ENCODE measurements at places on chromosomes 3 and 15. TPM values are rescaled to one million over a fixed set of nuclear protein-coding genes. Genes with fewer than 3 reads are reported as not detected.

The TMC3 gene
- not detected for total RNA-seq

The IL5RA gene
- 0.75 TPM for total RNA-seq

DNA sequence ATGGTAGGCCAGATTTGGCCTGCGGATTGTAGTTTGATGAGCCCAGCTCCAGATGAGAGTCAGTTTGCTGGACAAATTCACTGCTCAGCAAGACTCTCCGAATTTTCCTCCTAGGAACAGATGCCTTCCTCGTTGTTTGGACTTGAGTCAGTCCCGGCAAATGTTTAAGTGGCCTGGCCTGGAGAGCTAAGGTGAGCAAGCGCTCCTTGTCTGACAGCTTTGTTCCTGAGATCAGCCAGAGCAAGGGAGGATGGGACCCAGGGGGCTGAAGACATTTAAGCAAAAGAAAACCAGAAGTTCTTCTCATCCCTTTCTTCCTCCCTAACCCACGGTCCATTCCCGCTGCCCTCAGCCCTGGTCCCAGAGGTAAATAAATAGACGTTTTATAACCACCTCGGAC lies 40.3 kb downstream of the POLR2M start:
- no peaks in the 10 kb centered on the region for H3K4me1 ChIP-seq
- no peak overlapping the region for H3K27ac ChIP-seq
- peaks cover 4% of the 10 kb centered on the region for H3K27me3 ChIP-seq
- no peak for DNase-seq

The PRSS50 gene
- 0.10 TPM for total RNA-seq

- H3K27me3 ChIP-seq: peaks cover 7% of the 10 kb centered on the region
- no peaks in the 10 kb centered on the region for H3K4me1 ChIP-seq
- H3K27ac ChIP-seq: no peak overlapping the region
- no peak for DNase-seq
These were observed 171.5 kb downstream of the IL5RA start for GRCh38 chr3:2938711-2939110.

DNA sequence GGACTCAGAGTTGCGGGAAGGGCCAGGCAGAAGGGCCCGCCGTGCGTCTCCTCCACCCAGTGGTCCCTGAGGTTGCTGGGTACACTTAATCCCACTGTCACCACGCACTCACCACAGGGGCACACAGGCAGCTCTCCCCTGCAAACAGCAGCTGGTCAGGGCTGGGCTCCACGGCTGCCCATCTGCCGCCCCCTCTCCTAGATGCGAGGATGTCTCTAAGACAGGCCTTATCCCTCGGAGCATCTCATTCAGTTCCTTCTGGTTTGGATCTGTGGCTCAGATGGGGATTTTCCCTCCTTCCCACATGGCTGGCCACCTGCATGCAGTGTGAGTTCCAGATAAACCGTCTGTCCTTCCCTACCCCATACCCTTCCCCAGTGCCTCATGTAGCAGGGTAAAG lies 26.3 kb downstream of the MRPS11 start:
- no peak overlapping the region for H3K27ac ChIP-seq
- H3K4me3 ChIP-seq: no peak overlapping the region
- H3K27me3 ChIP-seq: no peaks in the 10 kb centered on the region
- no peaks in the 10 kb centered on the region for H3K4me1 ChIP-seq
- DNase-seq: no peak

The HAPLN3 gene
- 7.5 TPM for total RNA-seq

DNA sequence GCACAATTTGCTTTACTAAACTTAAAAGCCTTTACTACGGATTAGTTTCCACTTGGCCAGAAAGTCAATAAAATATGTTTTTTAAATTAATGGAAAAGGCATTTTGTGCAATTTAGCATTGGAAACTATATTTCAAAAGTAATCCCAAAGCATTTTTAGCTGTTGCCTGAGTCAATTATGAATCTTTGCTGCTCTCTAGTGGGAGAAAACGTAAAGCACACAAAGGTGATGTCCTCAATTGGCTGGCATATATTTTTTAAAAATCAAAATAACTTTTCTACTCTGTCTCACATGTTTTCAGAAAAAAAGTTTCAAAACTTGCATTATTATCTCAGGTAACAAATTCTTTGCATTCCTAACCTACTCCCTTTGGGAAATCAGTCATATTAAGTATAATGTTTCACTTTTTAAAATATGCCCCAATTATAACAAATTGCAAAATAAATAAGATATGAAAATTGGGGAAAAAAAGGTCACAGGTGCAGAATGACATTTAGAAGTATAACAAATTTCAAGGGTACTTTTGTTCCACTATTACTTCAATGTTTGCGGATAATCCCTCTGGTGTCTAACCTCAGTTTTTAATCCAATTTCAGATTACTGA lies 47.2 kb upstream of the TEX55 start:
- no peaks in the 10 kb centered on the region for H3K36me3 ChIP-seq
- no peaks in the 10 kb centered on the region for H3K4me1 ChIP-seq
- H3K4me3 ChIP-seq: no peak overlapping the region
- H3K27ac ChIP-seq: no peak overlapping the region
- H3K27me3 ChIP-seq: no peaks in the 10 kb centered on the region

The GNAT1 gene
- total RNA-seq: not detected

DNA sequence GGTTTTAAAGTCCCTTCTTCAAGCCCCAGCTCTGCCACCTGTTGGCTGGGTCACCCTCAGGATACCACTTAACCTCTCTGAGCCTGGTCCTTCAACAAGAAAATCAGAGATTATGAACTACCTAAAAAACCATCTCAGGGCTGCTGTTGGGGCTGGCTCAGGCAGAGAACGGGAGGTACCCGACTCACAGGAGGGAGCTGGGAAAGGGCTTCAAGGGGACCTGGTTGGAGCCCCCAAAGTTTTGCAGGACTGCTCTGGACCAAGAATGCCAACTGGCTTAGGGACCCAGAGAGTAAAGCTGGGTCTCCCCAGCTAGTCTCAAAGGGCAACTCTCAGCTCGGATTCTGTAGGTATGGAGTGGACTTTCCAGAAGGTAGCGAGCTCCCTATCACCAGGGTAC lies 41.5 kb downstream of the WNT7A start:
- H3K36me3 ChIP-seq: no peaks in the 10 kb centered on the region
- H3K4me1 ChIP-seq: no peaks in the 10 kb centered on the region
- no peak overlapping the region for H3K4me3 ChIP-seq
- no peak overlapping the region for H3K27ac ChIP-seq

GRCh38 chr15:80424381-80424780 lies 20.2 kb downstream of the ARNT2 start:
- H3K4me3 ChIP-seq: no peak overlapping the region
- no peaks in the 10 kb centered on the region for H3K4me1 ChIP-seq
- no peaks in the 10 kb centered on the region for H3K36me3 ChIP-seq
- H3K27me3 ChIP-seq: no peaks in the 10 kb centered on the region
- DNase-seq: no peak
- H3K27ac ChIP-seq: no peak overlapping the region

The SUSD5 gene
- 0.30 TPM for total RNA-seq

DNA sequence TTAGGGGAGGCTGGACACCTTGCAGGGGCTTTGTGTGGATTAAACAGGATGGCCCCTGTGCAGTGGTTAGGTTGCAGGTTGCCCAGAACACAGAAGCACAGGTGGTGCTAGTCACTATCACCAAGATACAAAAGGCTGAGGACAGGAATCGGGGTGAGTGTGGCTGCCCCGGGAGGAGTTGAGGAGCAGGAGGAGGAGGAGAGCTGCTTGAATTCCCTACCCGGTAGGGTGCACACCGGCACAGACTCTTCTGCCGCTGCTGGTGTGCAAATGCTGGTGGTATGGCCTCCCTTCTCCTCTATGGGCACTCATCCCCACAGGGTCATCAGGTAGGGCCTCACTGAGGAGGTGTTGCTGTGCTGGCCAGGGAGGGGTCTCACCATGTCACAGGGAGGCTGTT lies 67.5 kb upstream of the SMAD6 start:
- DNase-seq: no peak
- no peak overlapping the region for H3K27ac ChIP-seq
- H3K4me3 ChIP-seq: no peak overlapping the region
- no peaks in the 10 kb centered on the region for H3K4me1 ChIP-seq

DNA sequence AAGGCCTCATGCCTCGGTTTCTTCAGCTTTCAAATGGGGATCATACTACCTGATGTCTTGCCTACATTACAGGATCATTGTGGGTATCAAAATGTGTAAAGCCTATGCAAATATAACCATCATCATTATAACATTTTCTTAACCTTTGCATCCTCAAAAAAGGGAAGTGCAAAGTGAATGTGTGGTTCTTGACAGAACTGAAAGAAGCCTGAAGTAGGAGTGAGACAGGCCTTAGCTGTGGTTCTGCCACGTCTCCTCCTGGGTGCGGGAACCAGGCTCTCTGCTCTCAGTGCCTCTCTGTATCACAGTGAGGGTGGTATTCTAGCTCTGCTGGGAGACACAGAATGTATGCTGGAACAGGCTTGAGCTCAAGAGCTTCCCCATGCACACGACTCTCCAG lies 316.9 kb upstream of the ICE2 start:
- no peak overlapping the region for H3K27ac ChIP-seq
- no peak overlapping the region for H3K4me3 ChIP-seq
- no peaks in the 10 kb centered on the region for H3K27me3 ChIP-seq
- H3K36me3 ChIP-seq: no peaks in the 10 kb centered on the region
- no peaks in the 10 kb centered on the region for H3K4me1 ChIP-seq
- peak; percentile 21 for DNase-seq

The ROBO2 gene
- not detected for total RNA-seq

The ADCY5 gene
- not detected for total RNA-seq

The SLC24A5 gene
- not detected for total RNA-seq

DNA sequence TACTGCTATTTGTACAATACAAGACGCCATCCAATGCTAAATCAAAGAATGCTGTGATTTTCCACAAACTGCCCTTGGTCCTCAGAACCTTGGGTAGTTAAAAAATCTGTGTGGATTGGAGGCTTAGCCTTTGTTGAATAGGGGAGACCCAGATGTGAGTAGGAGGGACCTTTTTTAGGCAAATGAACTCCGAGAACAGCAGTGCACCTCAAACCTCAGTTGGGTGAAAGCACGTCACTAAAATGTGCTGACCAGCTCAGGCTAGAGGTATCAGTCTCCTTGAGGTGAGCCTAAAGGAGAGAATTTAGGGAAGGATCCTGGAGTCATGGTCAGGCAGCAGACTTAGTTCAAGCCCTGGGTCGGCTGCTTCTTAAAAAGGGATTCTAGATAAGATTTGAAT lies 200.7 kb downstream of the SOX2 start:
- no peak overlapping the region for H3K4me3 ChIP-seq
- no peaks in the 10 kb centered on the region for H3K4me1 ChIP-seq
- no peaks in the 10 kb centered on the region for H3K27me3 ChIP-seq
- H3K27ac ChIP-seq: no peak overlapping the region
- H3K36me3 ChIP-seq: no peaks in the 10 kb centered on the region

DNA sequence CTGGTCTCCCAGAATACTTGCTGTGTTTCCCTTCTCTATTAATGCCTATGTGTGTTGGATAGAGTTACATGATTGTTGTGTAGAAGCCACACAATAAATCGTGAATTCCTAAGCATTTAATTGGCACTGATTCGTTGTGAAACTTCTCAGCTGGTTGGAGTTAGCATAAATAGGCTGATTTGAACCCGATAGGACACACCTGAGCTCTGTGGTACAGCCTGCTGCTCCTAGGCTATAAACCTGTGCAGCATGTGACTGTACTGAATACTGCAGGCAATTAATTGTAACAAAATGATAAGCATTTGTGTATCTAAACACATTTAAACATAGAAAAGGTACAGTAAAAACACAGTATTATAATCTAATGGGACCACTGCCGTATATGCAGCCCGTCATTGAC lies 4.9 kb downstream of the ACAD11 start:
- no peak for DNase-seq
- H3K4me1 ChIP-seq: peaks cover 6% of the 10 kb centered on the region
- H3K27me3 ChIP-seq: no peaks in the 10 kb centered on the region
- no peak overlapping the region for H3K27ac ChIP-seq
- no peaks in the 10 kb centered on the region for H3K36me3 ChIP-seq

DNA sequence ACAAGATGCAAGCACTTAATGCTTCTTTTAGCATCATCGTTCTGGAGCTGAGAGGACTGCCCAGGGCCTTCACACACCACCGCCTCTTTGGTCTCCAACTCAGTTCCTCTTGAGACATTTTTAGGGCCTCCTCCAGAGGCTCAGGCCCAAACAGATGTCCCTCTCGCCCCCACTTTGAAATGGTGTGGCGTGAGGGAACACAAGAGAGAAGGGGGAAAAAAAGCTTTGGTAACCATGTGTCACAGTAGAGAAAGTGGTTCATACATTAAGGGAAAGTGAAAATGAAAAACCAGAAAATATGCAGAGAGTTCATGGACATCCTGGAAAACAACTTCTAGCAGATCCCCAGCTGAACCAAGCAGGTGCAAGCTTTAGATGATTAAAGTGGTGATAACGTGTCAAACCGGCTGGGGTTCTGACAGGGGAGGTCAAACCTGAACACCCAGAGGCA lies 33.1 kb upstream of the FOXP1 start:
- H3K27ac ChIP-seq: no peak overlapping the region
- peaks cover 3% of the 10 kb centered on the region for H3K27me3 ChIP-seq
- H3K4me3 ChIP-seq: no peak overlapping the region
- H3K4me1 ChIP-seq: peaks cover 4% of the 10 kb centered on the region
- no peak for DNase-seq
- no peaks in the 10 kb centered on the region for H3K36me3 ChIP-seq

- H3K4me3 ChIP-seq: no peak overlapping the region
- peak overlapping the region; percentile 6 for H3K27ac ChIP-seq
- no peak for DNase-seq
- peaks cover 7% of the 10 kb centered on the region for H3K4me1 ChIP-seq
These were observed 283.2 kb downstream of the ZBTB20 start for GRCh38 chr3:114863848-114864247.

- no peak overlapping the region for H3K27ac ChIP-seq
- no peaks in the 10 kb centered on the region for H3K27me3 ChIP-seq
- H3K4me3 ChIP-seq: no peak overlapping the region
- DNase-seq: no peak
- H3K36me3 ChIP-seq: no peaks in the 10 kb centered on the region
- H3K4me1 ChIP-seq: peaks cover 14% of the 10 kb centered on the region
These were observed 38.3 kb downstream of the SLC6A6 start for GRCh38 chr3:14440531-14441239.

DNA sequence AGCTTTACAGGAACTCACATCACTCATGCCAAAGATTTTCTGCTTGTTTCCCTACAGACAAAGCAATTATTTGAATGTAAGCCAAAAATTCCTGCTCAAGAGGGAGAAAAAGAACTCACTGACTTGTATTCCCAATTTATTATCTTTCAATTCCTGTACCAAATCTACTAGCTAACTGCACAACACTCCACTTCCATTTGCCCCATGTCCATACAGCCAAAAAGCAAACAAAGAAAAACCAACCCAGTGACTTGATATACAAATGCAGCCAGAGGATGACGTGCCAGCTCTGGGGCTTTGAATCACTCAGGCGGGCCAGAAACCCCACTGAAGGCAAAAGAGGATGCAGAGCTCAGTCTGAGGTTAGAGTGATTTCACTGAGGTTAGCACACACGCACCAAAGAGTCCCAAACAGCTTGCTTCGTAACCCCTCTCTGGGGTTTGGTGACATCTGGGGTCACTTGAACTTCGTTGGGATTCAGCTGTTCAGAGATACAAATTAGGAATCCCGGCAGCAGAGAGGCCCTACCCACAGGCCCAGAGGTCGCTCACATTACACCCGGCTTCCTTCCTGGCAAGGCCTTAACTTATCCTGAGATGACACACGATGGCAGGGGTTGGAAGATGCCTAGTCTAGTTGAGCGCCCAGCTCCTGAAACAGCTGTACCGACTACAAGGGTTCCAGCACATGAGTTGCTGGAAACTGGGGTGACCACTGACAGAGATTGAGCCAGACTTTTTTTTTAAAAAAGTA lies 1.6 kb downstream of the RFTN1 start:
- peak overlapping the region; percentile 98 for H3K4me3 ChIP-seq
- peaks cover 87% of the 10 kb centered on the region for H3K4me1 ChIP-seq
- no peaks in the 10 kb centered on the region for H3K27me3 ChIP-seq
- peak overlapping the region; percentile 97 for H3K27ac ChIP-seq
- no peaks in the 10 kb centered on the region for H3K36me3 ChIP-seq

The SOX14 gene
- total RNA-seq: not detected
